ENCODE measurements at places on chromosomes 6 and 20. TPM values are rescaled to one million over a fixed set of nuclear protein-coding genes. Genes with fewer than 3 reads are reported as not detected.
A peak's percentile ranks its signal among the peaks of the same experiment; 100 is the strongest.

GRCh38 chr20:63230800-63231268 lies 4.9 kb upstream of the BIRC7 start:
- H3K4me3 ChIP-seq, result no peak overlapping the region
- no peaks in the 10 kb centered on the region for H3K27me3 ChIP-seq
- peak; percentile 92 for DNase-seq
- H3K36me3 ChIP-seq, result no peaks in the 10 kb centered on the region

GRCh38 chr20:49868538-49868937 lies 46.8 kb downstream of the SPATA2 start:
- no peak for DNase-seq
- H3K36me3 ChIP-seq, result no peaks in the 10 kb centered on the region
- no peaks in the 10 kb centered on the region for H3K27me3 ChIP-seq
- H3K4me1 ChIP-seq, result peaks cover 19% of the 10 kb centered on the region
- no peak overlapping the region for H3K4me3 ChIP-seq

Gene OR2B6
- not detected for total RNA-seq

Gene HRH3
- total RNA-seq, result 1.7 TPM

DNA sequence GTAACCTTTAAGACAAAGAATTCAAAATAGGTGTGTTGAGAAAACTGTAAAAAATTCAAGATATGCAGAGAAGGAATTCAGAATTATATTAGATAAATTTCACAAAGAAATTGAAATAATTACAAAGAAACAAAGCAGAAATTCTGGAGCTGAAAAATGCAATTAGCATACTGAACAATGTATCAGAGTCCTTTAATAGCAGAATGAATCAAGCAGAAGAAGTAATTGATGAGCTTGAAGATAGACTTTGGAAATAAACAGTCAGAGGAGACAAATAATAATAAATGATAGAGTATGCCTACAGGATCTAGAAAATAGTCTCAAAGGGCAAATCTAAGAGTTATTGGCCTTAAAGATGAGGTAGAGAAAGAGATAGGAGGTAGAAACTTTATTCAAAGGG lies 131.7 kb downstream of the COL21A1 start:
- no peak overlapping the region for H3K4me3 ChIP-seq
- H3K4me1 ChIP-seq, result no peaks in the 10 kb centered on the region
- H3K27me3 ChIP-seq, result no peaks in the 10 kb centered on the region
- no peaks in the 10 kb centered on the region for H3K36me3 ChIP-seq

GRCh38 chr6:170153436-170154319 lies 137.2 kb downstream of the DLL1 start:
- no peak for DNase-seq
- no peaks in the 10 kb centered on the region for H3K36me3 ChIP-seq
- peaks cover 32% of the 10 kb centered on the region for H3K4me1 ChIP-seq
- no peaks in the 10 kb centered on the region for H3K27me3 ChIP-seq
- no peak overlapping the region for H3K4me3 ChIP-seq

- no peaks in the 10 kb centered on the region for H3K4me1 ChIP-seq
- H3K4me3 ChIP-seq, result peak overlapping the region; percentile 91
- DNase-seq, result peak; percentile 77
Observed at GRCh38 chr6:28953039-28953584, 29.3 kb upstream of the TRIM27 start.

Data from neural progenitor cell (in vitro differentiated cells).